Mammary microvascular endothelial cell (primary cell): ENCODE measurements at places on chromosomes 2 and 18. TPM values are rescaled to one million over a fixed set of nuclear protein-coding genes. Genes with fewer than 3 reads are reported as not detected.

CRYGC gene
- total RNA-seq, result not detected in 2 replicates

GALNT14 gene
- total RNA-seq, result 2.1 and 5.9 TPM in 2 replicates

HOXD1 gene
- 3.7 and 7.3 TPM in 2 replicates for total RNA-seq

BOLL gene
- total RNA-seq, result not detected in 2 replicates

SULT1C4 gene
- 4.1 and 6.7 TPM in 2 replicates for total RNA-seq
